ENCODE measurements at places on chromosomes 7 and 10.

DNA sequence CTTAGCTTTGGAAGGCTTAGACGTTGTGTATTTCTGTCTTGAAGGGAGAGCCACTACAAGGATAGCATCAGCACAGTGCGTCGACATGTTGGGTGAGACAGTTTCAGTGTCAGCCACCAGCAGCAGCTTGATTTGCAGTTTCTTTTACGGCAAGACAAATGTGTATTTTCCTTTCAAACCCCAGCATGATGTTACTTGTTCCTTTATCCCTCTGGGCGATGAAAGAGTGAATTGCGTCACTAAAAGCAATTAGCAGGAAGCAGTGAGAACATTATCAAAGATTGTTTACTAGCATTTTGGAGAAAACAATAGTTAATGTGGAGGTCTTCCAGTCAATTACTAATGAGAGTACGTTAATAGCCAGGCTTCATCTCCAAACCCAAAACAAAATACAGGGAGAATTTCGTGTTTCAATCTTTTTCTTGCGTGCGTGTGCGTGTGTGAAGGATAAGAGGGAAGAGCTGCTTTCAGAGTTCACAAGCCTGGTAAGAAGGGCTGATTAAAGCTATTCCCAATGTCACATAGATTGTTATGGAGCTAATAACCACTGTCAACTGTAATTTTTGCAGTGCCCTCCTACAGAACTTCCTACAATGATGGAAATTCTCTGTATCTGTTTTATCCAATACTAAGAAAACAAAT is 157.1 kb upstream of the AOAH start:
- no peak for DNase-seq

- no peak for DNase-seq
Measured at GRCh38 chr10:49118430-49119074, 3.2 kb upstream of the VSTM4 start.

GRCh38 chr10:75402486-75403143 is 1.1 kb upstream of the ZNF503 start:
- DNase-seq = no peak

DNA sequence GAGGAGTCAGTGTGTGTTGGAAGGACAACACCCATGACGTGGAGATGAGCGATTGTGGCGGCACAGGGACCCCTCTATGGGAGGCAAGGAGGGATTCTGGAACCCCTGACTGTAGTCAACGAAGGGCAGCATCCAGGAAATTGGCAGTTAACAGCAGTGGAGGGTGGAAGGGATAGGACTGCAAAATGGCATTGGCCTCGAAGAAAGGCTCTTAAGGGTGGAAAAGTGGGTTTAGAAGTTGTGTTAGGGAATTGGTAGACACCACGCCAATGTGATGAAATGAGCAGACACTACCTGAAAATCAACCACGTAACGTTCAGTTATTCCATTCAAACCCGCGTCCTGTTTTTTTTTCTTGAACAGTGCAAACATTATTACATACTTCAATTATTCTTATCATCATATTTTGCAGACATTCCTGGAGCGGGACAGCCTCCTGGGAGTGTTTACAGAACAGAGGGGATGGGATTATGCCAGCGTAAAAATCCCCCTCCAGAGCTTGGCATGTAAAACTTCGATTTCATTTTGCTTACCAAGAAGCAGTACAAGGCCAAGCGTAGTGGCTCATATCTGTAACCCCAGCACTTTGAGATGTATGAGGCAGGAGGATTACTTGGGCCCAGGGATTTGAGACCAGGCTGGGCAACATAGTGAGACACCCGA is 272.1 kb downstream of the WDR37 start:
- no peak for DNase-seq

DNA sequence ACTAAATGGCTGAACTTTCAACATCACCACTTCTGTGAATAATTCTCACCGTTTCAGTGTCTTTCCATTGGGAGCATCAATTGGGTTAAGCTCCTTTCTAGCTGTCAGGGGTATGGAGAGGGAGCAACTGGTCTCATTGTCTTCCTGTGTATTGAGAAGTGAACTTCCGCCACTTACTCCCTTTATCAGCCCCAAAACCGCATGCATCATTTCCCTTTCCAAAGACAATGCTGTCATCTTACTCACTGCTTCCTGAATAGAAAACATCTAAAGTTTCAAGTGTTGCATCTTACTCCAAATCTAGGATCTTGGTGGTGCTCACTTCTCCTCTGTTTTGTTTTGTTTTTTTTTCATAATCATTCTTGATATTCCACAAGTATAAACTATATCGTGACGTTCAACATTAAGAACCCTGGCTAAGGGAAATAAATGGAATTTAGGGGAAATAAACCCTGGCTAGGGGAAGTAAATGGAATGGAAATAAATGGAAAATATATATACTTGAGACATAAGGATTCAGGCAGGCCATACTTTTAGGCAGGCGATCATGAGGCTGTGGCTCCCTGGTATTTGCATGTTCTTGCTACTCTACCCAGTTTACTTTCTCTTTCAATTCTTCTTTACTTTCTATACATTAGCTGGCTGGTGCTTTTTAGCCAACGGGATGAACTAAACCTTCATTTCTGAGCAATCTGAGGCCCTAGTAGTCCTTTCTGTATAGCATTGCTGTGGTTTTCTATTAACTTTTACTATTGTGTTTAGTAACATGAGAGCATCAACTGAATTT is 371.9 kb downstream of the BMPER start:
- peak; percentile 44 for DNase-seq

- no peak for DNase-seq
Measured at GRCh38 chr7:8594115-8594514, 160.7 kb downstream of the NXPH1 start.

GRCh38 chr7:4119848-4120247 is 562.2 kb upstream of the FOXK1 start:
- DNase-seq = no peak

Measured in AG10803 (cell line).